ENCODE measurements at places on chromosomes 7 and 10.
A peak's percentile ranks its signal among the peaks of the same experiment; 100 is the strongest.

- no peak for DNase-seq
Observed at GRCh38 chr10:5595095-5595494, 70.3 kb downstream of the CALML3 start.

DNA sequence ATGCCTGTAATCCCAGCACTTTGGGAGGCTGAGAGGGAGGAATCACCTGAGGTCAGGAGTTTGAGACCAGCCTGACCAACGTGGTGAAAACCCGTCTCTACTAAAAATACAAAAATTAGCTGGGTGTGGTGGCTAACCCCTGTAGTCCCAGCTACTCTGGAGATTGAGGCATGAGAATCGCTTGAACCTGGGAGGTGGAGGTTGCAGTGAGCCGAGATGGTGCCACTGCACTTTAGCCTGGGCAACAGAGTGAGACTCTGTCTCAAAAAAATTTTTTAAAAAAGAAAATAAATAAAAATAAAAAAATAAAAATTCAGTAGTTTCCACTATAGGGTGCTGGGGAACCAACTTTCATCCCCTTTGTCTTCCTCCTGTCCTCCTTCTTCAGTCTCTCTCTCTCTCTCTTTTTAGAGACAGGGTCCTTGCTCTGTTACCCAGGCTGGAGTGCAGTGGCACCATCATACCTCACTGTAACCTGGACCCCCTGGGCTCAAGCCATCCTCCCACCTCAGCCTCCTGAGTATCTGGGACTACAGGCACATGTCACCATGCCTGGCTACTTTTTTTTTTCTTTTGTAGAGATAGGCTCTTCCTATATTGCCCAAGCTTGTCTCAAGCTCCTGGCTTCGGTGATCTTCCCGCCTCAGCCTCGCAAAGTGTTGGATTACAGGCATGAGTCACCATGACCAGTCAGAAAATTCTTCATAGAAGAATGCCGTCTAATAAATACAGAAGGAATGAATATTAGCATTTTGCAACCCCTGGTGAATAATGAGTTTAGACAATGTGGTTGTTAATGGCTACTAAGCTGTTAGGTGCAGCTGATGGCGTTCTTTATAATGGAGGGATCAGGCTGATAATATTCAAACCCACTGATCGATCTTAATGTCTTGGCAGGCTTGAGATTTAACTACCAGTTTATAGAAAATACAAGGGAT is 20.6 kb downstream of the RBM20 start:
- DNase-seq, result no peak

DNA sequence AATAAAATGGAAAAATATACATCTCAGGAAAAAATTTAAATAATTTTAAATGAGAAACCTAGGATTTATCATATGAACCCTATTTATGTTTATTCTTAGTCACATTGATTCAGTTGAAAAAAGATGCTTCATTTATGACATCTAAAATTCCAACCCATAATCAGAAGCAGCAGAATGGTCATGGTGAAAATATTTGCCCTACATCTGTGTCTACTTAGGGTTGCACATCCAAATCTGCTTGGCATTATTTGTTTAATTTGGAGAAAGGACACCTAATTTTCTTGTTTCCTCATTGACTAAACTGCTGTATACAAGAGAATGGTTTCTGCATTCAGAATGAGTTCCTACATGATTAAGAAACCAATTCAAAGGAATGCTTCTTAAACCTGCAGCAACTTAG is 72.9 kb upstream of the SKAP2 start:
- DNase-seq, result no peak

DNA sequence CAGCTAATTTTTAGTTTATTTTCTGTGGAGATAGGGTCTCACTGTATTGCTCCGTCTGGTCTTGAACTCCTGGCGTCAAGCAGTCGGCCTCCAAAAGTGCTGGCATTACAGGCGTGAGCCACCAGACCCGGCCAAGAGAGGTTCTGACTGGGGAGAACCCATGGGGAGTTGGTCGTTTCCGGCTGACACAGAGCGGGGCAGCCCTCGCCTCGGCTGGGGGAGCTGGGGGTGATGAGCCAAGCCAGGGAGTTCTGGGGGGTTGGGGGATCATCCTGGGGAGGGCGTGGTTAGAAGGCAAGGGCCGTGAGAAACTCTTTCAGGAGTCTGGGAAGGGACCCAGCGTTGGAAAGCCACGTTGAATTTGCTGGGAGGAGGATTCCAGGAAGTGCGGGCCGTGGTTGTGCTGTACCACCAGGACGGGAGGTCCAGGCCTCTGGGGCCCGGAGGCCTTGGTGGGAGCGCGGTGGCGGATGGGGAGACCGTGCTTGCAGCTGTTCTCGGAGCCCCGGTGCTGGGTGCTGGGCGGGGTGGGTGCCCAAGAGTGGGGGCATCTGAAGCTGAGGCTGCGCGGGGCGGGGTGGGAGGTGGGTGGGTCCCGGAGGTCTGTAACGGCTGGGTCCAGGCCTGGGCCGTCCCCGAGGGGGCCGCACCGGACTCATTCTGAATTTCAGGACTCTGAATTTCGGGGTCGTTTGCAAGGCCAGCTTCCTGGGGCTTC is 8.4 kb upstream of the ZNF853 start:
- DNase-seq, result no peak

- no peak for DNase-seq
Observed at GRCh38 chr10:90872648-90873020, 860 bp downstream of the RPP30 start.

- DNase-seq, result no peak
Observed at GRCh38 chr7:71507680-71508602, 376.0 kb downstream of the GALNT17 start.

- no peak for DNase-seq
Observed at GRCh38 chr10:100912013-100912604, 654 bp upstream of the SLF2 start.

DNA sequence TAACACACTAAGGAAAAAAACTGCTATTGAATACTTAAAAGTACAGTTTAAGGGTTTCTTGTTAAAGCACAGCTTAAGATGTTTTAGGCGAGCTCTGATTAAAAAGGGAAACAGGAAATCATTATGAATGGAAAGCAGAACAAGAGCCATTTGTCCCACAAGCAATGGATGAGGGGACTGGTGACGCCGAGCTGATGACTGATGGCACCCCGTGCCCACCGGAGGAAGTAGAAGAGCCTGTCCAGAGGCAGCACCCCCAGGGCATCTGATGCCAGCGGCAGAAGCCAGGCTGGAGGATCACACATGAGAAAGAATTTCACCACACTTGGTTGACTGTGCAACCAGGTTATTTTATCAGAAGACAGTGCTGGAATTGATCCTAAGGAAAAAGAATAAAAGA is 15.0 kb upstream of the INSIG1 start:
- no peak for DNase-seq

- DNase-seq, result no peak
Observed at GRCh38 chr10:15558136-15558535, 161.6 kb downstream of the ITGA8 start.

DNA sequence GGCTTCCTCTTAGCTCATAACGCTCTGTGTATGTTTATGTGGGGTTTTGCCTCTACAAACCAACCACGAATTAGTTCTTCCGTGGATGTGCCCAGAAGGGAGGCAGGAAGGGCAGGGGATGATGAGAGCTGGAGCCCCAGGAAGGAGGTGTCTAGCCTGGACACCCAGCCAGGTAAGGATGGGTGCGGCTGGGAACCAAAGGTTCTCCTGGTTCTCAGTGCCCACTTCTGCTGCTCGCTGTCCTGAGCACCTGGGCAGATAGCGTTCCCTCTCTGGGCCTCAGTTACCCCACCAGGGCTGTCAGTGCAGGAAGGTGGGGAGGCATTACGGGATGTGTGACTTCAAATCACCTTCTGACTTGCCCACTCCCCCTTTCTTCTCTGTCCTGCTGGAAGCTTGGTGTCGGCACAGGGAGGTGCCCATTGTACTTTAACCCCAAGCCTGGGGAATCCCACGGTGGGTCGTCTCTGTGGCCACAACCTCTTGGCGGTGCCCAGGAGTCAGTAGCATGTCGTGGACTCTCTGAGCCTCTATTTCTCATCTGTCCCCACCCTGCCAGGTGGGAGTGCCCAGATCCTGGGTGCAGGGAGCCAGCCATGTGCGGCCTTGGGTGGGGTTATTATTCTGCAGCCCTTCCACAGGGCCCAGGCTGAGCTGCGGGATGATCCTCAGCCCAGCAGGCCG is 18.7 kb upstream of the PCBD1 start:
- no peak for DNase-seq

- no peak for DNase-seq
Observed at GRCh38 chr10:76874176-76874575, 763.4 kb downstream of the KCNMA1 start.

DNA sequence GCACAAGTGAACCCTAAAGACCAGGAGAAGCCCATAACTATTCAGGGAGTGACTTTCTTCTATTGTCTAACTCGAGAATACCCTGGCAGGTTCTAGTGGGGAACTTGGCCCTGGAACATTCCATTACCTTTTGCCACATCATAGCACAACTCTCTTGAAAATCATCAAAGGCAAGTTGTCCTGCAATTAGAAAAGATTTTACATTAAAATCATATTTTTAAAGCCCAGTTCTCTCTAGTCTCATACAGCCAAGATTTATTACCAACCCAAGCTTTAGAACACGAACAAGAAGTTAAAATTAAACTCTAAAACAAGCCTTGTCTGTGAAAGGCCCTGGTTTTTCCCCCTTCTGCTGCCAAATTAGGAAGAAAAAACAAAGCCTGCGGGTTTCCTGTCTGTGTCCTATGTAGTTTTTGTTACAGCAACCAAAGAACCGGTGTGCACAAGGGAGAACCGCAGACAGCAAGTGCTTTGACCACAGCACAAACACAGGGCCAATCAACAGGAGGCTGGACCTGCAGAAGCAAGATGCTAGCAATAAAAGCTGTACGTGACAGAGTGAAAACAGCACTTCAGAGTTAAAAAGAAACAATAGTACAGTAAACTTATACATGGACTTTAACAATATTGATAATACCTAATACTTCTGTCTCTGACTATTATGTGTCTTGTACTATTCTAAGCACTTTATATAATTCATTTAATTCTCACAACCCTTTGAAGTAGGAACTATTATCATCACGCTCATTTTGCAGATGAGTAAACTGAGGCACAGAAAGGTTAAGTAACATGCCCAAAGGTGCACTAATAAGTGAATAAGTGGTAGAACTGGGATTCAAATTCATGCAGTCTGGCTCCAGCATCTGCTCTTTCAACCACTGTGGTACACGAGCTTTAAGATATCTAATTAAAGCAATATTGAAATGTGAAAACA is 65.8 kb downstream of the STK17A start:
- peak; percentile 89 for DNase-seq

- no peak for DNase-seq
Observed at GRCh38 chr7:102152672-102153598, 133.7 kb upstream of the SH2B2 start.

GRCh38 chr7:94578614-94579013 is 69.0 kb downstream of the CASD1 start:
- no peak for DNase-seq

GRCh38 chr10:69087590-69088470 is at the start of gene SRGN:
Gene SRGN (plus strand): TSS chr10:69088103. CDS start chr10:69088158, 55 bp downstream.
- DNase-seq, result peak; percentile 90

GRCh38 chr7:149607683-149608082 is 110.1 kb upstream of the ZNF746 start:
- no peak for DNase-seq
